Cardiac fibroblast (primary cell): ENCODE measurements at places on chromosomes 7 and 10.

GRCh38 chr7:4015996-4016395 is 666.1 kb upstream of the FOXK1 start:
- DNase-seq, result no peak

GRCh38 chr7:30842542-30843451 is 68.9 kb upstream of the AQP1 start:
- no peak for DNase-seq

DNA sequence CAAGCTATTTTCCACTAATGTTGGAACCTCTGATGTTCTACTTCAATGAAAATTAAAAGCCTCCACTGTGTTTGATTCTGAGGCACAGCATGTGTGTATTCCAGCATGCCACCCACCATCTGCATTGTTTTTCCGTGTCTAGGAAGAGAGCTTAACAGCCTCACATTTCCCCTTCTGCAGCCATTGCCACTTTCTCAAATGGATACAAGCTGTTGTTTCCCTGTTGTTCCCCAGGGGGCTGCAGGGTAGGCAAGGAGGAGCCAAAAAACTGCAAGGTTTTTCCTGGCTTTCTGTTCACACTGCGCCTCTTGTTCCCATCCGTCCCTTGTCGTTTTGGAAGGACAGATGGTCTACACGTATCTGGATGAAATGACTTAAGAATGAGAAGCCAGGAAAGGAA is 72.3 kb upstream of the DNAJB12 start:
- no peak for DNase-seq

- peak; percentile 97 for DNase-seq
Measured at GRCh38 chr7:94301024-94301586, 93.6 kb upstream of the COL1A2 start.

DNA sequence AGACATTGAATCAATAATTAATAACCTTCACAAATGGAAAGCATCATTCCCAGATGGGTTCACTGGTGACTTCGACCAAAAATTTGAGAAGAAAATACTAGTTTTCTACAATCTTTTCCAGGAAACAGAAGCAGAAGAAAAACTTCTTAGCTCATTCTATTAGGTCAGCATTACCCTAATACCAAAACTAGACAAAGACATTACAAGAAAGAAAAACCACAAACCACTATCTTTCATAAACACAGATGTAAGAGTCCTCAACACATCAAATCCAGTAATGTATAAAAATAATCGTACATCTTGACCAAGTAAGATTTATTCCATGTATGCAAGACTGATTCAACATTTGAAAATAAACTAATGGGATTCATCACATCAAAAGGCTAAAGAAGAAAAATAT is 64.0 kb upstream of the CDK1 start:
- no peak for DNase-seq

GRCh38 chr10:109393425-109393824 is 529.9 kb downstream of the XPNPEP1 start:
- no peak for DNase-seq

DNA sequence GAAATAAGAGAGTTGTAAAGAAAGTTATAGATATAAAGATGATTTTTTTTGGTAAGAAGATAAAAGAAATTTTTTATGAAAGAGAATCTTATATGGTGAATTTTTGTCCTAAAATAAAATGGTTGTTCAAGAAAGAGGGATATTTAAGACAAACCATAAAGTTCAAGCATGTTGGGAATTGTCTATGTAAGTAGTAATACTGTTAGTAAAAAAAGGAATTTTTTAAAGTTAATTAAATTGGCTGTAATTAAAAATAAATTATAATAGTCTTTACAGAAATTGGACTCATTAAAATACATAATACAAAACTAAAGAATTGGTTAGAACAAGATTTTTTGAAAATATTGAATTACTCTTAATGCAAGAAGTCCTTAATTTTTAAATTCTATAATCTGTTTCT is 10.1 kb upstream of the DYNC2I1 start:
- no peak for DNase-seq

GRCh38 chr7:158573310-158573709 is 14.3 kb downstream of the PTPRN2 start:
- no peak for DNase-seq

GRCh38 chr7:78159545-78159944 is 361.0 kb downstream of the PHTF2 start:
- DNase-seq, result no peak

- DNase-seq, result peak; percentile 57
Measured at GRCh38 chr10:17236468-17237148, 8.6 kb downstream of the VIM start.

DNA sequence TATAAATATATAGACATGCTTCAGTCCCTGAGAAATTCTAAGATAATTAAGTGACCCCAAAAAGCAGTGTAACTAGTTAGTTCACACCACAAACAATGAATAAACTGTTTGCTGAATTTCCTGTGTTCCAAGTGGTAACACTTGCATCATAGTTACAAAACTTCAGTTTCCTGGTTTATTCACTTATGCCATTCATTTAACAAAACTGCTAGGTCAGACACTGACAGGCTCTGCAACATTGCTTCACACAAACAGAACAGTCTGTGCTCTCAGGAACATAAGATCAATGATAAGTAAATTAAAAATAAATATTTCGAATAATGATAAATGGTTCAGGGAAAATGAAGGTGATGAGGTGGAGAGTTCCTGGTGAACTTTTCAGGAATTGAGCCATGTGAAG is 133.3 kb upstream of the NAMPT start:
- DNase-seq, result peak; percentile 85

DNA sequence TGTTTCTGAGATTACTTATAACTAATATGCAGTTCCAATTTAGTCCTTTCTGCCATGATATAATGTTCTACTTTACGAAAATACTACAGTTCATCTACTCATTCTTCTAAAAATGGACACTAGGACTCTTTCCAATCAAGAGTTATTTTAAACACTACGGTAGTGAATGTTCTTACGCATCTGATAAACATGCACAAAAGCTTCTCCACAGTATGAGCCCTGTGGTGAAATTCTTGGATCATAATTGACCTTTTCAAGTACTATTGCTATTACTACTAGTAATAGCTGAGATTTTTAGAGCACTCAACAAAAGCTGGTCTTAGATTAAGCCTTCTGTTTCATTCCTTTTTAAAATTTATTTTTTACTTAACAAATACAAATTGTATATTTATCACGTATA is 106.4 kb downstream of the CH25H start:
- DNase-seq, result peak; percentile 87

- DNase-seq, result no peak
Measured at GRCh38 chr7:961546-962400, 7.3 kb upstream of the ADAP1 start.

GRCh38 chr10:75432763-75433162 is 1.3 kb downstream of the LRMDA start:
- no peak for DNase-seq

GRCh38 chr7:7002418-7003062 is 176.5 kb upstream of the CCZ1B start:
- no peak for DNase-seq

DNA sequence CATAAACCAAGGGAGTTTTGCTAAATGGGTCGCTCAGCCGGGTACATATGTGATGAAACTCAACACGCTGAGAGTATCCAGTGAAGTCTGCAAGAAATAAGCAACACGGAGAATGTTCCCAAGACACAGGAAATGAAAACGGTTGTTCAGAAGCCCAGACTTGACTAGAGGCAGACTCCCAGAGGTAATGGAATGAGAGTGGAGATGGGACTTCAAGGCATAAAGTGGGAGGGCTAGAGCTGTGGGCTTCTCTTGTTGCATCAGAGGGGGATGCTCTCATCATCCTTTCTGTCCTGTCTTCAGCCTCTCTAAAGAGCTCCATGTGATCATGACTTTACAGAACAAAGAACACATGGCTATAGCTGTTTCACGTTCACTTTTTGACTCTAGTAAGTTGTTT is 88.3 kb downstream of the BAMBI start:
- peak; percentile 21 for DNase-seq

GRCh38 chr10:122988501-122988900 is 8.3 kb downstream of the PSTK start:
- DNase-seq, result no peak

DNA sequence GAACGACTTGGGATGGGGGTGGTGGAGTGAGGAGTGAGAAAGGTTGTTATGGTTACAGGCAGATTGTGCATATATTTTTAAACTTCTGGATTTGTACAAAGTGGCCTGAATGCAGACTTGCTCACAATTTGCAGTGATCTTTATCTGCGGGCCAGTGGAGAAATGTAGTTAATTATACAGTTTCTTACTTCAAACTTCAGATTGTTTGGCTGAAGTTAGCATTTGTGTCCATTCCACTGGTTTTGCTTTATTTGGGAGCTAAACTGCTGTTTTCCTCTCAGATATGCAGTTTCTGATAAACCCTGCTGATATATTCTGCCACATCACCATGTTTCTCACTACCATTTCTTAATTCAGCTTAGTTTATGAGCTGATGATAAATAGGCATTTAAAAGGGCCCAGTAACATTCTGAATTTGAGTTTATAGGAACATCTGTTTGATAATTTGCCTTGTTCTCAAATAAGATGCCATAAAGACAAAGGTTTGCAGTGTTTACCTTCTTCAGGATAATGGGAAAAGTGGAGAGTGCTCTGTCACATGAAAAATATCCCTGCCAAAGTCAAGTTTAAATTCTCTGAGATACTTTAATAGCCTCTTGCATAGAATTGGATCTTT is 170.1 kb downstream of the ST7 start:
- no peak for DNase-seq

- DNase-seq, result no peak
Measured at GRCh38 chr7:49845626-49846025, 72.2 kb downstream of the VWC2 start.

DNA sequence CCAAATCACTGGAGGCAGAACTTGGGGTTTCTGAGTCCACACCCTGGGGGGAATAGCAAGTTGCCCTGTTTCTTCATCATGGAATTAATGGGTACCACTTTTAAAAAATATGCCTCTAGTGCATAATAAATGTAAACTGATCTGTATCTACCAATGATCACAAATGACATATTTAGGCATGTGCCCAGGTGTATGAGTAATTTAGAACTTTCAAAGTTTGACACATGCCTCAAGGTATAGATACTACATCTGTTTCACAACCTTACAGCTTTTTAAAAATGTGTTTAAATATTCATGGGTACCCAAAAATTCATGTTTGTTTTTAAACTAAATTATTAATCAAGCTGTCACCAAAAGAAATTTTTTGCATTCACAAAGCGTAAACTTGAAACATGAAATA is 226.0 kb downstream of the KIAA1217 start:
- DNase-seq, result no peak

DNA sequence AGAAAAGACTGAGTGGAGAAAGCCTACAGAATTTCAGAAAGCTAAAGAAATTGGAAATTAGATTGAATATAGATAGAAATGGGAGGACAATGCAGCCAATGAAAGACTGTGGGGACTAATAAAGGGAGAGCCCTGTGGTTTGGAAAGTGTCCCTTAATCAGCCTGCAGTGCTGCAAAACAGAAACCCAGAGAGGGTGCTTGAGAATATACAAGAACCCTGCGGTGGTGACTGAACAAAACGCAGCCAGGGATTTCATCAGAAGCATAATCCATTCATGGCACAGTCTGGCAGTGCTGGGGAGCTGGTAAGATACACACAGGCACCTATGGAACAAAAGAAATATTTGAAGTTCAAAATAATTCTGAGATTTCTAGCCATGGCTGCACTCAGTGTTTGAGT is 19.1 kb downstream of the CEP41 start:
- DNase-seq, result no peak

GRCh38 chr7:99080679-99081078 is 63.2 kb downstream of the SMURF1 start:
- no peak for DNase-seq

DNA sequence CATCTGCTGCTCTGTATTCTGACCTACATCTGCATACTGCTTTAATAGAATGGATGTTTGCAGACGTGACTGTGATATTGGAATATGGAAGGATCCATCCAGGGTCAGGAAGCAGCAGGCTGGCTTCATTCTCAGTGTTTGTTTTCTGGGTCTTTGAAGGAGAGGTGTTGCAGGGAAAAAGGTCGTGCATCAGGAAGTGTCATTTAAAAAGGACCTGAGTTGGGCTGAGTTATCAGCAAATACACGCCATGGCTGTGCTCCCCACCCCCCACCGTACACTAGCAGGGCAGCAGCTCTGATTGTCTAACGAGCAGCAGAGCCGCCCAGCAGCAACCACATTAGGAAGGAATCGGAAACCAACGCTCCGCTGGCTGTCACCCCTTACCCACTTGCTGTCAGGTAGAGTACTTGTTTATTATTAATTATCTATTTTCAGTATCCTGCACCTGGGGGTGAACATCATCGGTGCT is 63.1 kb upstream of the STEAP1B start:
- DNase-seq, result no peak
